Stimulated activated CD4-positive, alpha-beta T cell treated with anti-CD3 and anti-CD28 coated beads, TNF-alpha, amount 100 ng/mL, for 24 hours (primary cell): ENCODE measurements at places on chromosomes 7 and 10.

DNA sequence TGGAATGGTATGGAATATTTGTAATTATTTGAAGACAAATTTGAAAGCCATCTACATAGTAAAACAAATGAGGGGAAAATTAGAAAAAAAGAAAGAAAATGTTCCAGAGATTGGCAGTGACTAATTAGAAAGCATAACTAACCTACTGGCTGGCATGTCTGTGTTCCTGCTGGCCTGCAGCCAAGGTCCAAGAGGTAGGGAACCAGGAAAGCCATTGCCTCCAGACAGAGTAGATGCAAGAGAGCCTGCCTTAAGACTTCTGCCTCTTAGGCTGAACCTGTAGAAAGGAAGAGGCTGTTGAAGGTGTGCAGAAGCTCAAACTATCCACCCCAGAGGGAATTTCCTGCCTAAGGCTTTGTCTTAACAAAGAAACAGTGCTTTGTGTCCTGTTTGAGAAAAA is 982.0 kb downstream of the SORCS1 start:
- DNase-seq = no peak

DNA sequence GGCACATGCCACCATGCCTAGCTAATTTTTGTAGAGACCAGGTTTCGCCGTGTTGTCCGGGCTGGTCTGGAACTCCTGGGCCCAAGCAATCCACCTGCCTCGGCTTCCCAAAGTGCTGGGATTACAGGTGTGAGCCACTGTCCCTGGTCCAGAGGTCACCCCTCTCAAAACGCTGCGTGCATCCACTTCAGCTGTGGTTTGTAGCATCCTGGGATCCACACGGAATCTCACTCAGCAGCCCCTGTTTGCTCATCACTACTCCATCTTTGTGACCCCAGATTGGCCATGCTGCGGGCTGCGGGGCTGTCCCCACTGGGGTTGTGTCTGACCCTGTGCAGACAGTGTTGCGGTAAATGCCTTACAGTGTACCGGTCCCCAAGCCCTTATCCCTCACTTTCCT is 3.5 kb downstream of the INPP5A start:
- no peak for DNase-seq

DNA sequence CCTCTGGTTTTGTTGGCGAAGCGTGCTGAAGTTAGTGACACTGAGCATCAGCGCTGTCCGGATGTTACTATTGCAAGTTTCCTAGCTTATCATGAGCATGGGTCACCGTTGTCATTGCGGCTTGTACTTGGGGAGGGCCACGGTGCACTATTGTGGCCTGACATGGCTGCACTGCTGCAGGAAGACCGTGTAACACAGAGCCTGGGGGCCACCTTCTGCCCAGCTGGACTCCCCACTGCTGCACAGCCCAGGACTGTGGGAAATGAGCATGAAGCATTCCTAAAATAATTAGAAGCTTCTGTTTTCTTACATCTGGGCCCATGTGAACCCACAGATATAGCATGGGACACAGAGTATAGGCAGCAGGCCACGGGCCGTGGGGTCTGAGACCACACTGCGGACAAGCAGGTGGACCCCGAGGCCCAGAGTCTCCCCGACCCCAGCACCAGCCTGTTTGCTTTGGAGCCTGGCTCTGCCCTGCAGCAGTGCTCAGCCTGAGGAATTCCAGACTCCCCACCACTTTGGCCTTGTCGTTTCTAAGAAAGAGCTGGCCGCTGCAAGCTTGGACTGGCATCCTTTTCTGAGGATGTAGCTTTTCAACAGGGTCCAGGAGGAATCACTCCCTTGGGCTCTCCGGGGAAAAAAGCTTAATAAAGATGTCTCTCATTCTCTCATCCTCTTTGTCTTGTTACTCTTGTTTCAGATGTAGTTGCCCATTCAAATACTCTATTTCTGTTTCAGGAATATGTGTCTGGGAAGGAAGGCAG is 179.2 kb downstream of the CCDC3 start:
- DNase-seq = no peak

DNA sequence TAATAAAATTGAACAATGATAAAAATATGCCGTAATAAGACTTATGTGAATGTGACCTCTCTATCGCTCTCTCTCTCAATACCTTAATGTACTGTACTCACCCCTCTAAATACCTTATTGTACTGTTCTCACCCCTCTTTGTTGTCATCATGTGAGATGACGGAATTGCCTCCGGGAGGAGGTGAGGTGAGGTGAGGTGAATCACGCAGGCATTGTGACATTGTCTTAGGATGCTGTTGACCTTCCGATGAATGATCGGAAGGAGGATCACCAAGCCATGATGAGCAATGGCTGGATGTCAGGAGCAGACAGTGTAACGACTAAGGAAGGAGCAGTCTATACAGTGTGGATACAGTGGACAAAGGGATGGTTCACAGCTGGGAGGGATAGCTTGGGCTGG is 87.4 kb upstream of the FAM20C start:
- DNase-seq = no peak

DNA sequence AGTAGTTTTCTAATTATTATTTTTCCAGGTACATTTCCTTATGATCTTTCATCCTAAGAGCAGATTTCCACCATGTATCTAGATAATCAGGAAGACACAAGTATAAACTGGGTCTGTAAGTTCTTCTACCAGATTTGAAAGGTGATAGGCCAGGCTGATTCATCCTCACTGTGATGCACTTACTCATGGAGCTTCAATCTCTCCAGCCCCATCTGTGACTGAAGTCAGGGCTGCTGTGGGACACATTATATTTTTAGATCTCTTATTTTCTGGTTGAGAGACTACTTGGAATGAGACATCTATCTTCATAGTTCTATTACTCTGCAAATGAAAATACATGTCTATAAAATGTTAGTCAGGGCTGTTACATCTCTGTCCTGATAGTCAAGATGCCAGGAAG is 85.5 kb upstream of the SLC25A13 start:
- DNase-seq = no peak

DNA sequence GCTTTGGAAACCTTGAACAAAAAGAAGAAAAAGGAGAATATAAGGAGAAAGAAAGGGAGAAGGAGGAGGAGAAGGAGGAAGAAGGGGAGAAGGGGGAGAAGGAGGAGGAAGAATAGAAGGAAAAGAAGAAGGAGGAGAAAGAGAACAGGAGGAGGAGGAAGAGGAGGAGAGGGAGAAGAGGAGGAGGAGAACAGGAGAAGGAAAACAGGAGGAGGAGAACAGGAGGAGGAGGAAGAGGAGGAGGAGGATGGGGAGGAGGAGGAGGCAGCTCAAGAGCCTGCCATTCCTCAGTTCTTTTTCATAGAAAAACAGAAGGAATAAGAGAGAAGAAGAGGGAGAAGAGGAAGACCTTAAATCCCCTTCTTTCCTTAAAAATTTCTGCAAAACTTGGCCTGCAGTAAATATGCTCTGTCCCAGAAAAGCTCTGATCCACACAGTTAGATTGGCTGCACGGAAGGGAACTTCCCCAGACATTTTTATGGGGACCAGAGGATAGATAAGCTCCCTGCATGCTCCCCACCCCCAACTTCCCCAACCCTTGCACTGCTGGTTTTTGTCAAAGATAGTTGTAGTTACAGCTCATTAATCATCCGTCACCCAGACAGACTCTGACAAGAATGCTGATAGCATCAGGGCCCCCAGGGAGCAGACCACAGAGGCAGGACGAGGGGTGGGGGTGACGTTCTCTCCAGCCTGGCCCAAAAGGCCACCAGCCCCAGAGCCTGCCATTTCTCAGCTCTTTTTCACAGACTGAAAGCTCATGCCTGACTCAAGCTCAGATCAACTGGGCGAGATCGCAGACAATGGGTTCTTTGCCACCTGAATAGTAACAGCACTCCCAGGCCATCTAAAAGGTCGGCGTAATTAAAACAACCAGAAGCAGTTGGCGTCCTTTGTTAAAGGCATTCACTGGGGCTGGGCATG is 34.5 kb upstream of the LYZL1 start:
- no peak for DNase-seq

DNA sequence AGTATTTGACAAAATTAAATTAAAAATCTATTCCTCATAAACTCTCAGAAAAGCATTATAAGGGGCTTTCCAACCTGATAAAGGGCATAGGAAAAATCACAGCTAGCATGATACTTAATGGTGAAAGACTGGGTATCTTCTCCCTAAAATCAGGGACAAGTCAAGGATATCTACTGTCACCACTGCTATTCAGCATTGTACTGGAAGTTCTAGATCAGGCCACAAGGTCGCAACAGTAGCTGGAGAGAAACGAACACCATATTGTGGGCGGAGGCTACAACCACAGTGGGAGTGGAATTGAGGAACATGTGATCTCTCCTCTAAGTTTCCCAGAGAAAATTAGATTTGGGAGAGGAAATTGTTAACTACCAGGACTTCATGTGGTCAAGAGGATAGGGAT is 70.0 kb upstream of the NAMPT start:
- no peak for DNase-seq

GRCh38 chr10:35092851-35093250 is 2.7 kb upstream of the CUL2 start:
- no peak for DNase-seq
